Uterus (tissue), 4 donors: ENCODE measurements at places on chromosomes 3 and 15.

- no peak for DNase-seq
Observed at GRCh38 chr3:188111002-188111584, 42.9 kb upstream of the LPP start.

DNA sequence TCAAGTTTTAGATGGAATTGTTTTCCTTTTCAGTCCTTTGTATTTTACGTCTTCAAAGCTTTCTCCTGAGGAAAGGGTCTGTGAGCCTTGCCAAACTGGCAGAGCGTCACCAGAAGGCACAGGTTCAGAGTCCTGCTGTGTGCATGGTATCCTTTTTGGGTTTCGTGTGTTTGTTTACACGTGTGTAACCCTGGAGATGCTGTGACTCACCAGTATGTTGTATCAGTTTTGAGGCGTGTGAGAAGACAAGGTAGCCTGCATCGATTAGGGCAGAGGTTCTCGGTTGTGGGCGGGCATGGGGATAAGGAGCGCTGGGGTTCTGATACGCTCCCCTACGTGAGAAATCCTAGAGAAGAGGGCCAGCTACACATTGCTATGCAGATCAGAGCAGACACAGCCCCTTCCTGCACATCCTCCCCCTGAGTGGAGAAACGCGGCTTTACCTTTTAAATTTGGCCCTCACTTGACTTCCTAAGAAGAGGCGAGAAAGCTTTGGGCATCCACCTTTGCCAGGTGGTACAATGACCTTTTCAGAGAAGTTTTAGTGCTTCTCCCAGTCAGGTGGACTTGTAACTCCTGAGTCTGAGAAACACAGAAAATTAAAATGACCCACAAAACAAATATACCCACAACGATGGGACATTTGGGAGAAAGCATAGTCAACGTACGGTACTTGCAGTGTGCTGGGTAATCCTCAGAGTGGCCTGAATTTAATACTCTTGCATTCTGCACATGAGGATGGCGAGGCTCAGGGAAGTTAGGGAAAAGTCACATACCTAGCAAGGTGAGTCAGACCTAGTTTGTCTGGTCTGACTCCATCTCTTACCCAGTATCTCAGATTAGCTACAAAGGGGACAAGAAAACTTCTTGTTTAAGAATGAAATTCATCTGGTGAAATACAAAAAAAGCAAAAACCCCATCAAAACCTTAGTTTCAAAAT, 38.1 kb downstream of the TRAK1 start:
- no peak for DNase-seq

- no peak for DNase-seq
Observed at GRCh38 chr15:88797663-88798339, 5.4 kb upstream of the ACAN start.

- no peak for DNase-seq
Observed at GRCh38 chr3:153313302-153313965, 151.4 kb downstream of the RAP2B start.

DNA sequence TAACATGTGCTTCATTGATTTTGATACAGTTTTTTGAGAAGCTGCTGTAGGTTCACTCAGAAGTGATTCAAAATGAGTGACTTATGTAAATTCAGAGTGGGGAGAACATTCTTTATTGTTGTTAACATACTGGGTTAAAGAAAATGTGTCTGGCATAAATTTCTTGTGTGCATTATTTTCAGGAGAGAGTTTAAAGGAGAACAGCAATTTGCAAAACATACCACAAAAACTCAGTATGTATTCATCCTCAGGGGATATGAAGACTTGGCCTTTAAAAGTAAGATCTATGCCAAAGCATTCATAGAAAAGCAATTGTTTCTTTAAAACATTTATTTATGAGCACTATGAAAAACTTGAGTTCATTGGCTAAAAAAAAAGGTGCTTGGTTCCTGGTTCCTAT, 1089.8 kb downstream of the ROBO2 start:
- no peak for DNase-seq

DNA sequence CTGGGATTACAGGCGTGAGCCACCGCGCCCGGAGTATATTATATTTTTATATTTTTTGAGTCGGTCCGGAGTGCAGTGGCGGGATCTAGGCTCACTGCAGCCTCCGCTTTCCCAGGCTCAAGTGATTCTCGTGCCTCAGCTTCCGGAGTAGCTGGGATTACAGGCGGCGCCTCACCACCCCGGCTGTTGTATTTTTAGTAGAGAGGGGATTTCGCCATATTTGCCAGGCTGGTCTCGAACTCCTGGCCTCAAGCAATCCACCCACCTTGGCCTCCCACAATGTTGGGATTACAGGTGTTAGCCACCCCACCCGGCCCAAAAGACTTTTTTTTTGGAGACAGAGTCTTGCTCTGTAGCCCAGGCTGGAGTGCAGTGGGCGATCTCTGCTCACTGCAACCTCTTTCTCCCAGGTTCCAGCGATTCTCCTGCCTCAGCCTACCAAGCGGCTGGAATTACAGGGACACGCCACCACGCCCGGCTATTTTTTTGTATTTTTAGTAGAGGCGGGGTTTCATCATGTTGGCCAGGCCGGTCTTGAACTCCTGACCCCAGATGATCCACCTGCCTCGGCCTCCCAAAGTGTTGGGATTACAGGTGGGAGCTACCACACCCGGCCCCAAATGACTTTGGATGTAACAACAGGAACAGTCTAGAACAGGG, 1.0 kb downstream of the ZNF589 start:
- DNase-seq: no peak

GRCh38 chr15:59313641-59314332, 58.9 kb downstream of the MYO1E start:
- DNase-seq: peak; percentile 90

DNA sequence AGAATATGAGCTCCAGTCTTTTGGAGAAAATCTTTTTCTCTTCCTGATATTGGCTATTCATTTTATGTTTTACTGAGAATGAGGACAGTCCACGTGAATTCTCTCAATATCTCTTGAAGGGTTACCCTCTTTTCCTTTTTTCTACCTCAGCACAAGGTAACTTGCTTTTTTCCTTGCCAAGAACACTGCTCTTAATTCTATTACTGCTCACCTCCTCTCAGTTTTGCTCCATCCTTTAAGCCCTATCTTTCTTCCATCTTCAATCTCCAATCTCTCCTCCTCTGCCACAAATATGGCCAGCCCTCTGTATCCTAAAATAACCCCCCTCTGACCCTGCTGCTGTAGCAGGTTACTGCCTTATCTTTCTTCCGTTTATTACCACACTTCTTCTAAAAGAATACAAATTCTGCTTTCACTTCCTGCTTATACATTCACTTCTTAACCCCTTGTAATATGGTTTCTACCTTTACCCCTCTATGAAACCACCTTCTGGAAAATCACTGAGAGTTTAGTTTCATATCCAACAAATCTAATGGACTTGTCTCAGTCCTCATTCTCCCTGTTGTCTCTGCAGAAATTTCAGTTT, 89.0 kb downstream of the NFKBIZ start:
- DNase-seq: no peak

- no peak for DNase-seq
Observed at GRCh38 chr15:29403772-29404171, 134.2 kb upstream of the NSMCE3 start.

- DNase-seq: no peak
Observed at GRCh38 chr3:65401359-65402305, 637.1 kb downstream of the MAGI1 start.

DNA sequence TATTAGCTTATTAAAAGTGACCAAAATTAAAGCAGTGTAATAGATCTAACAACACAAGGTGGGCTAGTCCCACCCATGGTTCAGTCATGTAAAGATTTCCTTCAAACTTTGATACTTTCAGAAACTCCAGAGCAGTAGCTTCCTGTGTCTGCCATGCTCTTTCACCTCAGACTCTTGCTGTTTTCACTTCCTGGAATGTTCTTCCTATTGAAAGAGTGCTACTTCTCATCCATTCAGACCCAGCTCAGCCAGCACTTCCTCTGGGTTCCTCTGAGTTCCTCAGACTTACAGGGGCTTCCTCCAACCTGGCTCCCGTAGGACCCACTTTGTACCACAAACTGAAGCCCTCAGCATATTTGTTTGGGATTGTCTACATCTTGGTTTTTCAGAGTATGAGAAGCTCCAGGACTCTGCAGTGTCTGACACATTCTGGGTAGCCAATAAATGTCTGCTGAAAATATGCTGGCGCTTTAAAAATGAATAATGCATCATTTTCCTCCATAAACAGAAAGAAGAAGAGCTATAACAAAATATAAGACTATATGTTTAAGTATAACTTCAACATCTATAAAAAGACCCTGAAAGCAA, 18.0 kb downstream of the NCEH1 start:
- DNase-seq: no peak

- DNase-seq: no peak
Observed at GRCh38 chr3:173685456-173685855, 287.9 kb downstream of the NLGN1 start.

GRCh38 chr3:138682648-138683047, 74.1 kb downstream of the FAIM start:
- DNase-seq: no peak

DNA sequence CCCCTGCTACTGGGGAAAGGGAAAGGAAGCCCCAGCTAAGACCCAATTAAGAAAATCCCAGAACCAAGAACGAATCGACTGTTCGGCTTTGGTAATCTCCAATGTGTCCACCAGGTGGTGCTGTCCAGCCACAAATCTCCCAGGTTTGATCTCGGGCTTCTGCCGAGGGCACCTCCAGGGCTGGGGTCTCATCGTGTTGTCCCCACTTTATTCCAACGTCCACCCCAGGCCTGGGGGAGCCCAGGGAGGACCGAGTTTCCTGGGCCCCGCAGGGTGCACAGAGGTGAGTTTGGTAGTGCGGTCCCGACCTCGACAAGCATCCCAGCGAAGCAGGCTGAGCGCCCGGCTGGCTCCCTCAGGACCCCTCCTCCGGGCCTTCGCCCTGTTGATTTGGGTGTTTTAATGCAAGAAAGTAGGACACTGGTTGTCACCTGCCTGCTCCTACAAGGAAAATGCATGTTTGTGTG, 185.1 kb downstream of the GOLGA6L6 start:
- peak; percentile 15 for DNase-seq

DNA sequence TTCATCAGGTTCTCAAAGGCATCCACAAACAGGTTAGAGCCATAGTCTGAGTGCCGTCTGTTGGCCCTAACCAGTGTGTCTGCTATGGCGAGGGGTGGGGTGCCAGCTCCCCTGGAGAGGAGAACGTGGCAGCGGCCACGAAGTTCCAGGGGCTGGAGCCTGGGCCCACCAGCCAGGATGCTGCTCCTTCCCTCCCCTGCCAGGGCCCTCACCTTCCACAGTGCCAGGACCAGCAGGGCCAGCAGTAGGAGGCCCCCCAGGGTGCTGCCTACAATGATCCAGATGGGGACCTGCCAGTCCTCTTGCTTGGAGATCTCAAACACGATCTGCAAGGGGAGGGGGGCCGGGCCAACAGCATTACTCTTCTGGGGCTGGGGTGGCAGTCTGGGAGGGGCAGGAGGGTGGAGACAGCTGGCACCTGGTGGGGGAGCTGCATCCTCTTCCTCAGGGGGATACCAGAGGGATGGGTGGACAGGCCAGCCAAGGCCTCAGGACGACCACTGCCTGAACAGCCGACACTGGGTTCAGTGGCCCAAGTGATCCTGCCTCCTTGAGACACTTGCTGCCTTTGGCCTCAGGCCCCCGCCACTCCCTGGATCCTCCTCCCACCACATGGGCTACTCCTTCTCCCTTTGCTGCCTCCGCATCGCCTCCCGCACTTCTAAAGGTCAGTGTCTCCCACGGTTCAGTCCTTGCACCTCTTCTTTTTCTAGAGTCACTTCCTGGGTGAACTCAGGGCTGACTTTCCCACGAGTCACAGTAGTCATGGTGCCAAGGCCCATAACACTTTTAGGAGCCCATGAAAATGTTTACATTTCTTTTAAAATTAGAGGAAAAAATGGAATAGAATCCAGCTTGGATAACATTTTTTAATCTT, 26.3 kb downstream of the FEM1B start:
- DNase-seq: peak; percentile 22

DNA sequence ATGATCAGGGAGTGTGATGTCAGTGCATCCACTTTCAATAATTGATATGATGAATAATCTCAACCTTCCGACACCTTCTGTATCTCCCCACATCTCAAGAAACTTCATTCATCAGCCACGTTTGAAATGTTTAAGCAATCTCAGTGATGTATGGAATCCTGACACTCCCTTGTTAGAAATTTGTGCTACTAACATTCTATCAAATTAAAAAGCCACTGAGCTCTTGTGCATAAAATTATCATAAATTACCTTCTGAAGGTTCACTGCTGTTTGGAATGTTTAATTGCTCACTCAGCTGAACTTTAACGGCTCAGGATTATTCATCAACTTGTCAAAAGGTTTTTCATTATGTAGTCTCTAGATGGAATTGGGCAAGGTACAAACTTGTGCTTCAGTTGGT, 108.4 kb upstream of the DPH6 start:
- no peak for DNase-seq

DNA sequence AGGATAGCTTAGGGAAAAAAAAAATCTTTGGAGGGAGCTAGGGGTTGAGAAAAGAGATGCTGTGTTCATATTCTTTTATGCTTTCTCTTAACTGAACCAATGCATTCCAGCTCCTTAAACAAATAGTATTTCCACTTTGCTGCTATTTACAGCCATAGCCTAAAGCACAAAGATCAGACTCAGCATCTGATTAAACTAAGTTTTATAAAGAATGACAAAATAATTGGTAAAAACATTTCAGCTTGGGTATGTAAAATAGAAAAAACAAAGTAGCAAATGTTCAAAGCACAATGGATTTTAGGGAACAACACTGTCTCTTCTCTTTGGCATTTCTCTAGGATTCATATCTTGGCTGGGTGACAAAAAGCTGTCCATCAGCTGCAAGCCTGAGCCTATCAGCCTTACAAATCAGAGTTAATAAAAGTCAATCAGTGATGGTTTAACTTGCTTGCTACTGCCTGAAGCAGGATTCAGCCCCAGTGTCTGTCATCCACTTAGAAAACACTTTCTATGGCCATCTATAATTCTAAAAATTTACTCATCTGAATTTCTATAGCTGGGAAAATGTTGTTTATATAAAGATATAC, 232.1 kb upstream of the CDIN1 start:
- no peak for DNase-seq

- DNase-seq: no peak
Observed at GRCh38 chr3:134328846-134329245, 45.4 kb downstream of the AMOTL2 start.

DNA sequence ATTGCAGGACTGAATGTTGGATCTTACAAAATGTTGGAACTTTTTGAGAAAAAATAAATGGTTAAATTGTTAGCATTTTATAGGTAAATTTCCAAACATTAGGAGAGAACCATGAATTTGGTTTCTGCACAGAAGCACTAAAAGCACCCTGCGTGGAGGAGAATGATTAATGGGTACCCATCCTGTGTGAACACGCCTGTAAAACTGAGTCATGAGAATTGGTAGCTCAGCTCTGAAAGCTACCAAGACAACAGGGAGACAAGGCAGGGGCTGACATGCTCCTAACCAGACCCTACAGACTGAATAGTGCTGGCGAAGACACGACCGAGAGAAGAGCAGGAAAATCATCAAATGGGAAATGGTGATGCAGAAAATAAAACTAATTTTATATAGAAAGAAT, 32.4 kb upstream of the MTMR10 start:
- no peak for DNase-seq

- DNase-seq: no peak
Observed at GRCh38 chr15:29613951-29614382, 208.3 kb downstream of the TJP1 start.
